Nephron progenitor cell (in vitro differentiated cells): ENCODE measurements at places on chromosomes 13 and 19.

- no peak for DNase-seq
Measured at GRCh38 chr19:9474975-9475374, 23.4 kb downstream of the ZNF560 start.

- DNase-seq, result peak; percentile 90
Measured at GRCh38 chr19:48290771-48291488, 21.0 kb downstream of the ZNF114 start.

GRCh38 chr19:5627395-5627904 is 4.6 kb downstream of the SAFB start:
- peak; percentile 39 for DNase-seq

DNA sequence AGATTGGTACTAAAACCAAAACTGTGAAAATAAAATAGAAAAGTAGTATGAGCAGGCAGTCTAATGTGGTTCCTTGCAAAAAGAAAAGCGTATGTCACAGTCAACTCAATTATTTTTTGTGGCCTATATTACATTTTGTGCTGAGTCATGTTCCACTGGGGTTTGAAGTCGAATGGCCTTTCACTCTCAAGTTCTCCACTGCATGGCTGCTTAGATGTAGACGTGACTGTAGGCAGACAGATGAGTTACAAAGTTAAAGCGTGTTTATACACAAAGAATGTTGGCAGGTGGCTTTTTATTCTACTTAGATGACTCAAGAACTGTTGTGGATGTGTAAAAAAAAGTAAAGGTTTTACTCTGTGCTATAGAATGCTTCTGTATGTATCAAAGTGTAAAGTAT is 133.9 kb downstream of the SLITRK6 start:
- DNase-seq, result no peak

- DNase-seq, result no peak
Measured at GRCh38 chr13:37127691-37128241, 22.3 kb upstream of the CSNK1A1L start.

- no peak for DNase-seq
Measured at GRCh38 chr13:78102121-78102677, 183.6 kb upstream of the EDNRB start.

GRCh38 chr13:59745392-59745788 is 418.3 kb downstream of the DIAPH3 start:
- no peak for DNase-seq

DNA sequence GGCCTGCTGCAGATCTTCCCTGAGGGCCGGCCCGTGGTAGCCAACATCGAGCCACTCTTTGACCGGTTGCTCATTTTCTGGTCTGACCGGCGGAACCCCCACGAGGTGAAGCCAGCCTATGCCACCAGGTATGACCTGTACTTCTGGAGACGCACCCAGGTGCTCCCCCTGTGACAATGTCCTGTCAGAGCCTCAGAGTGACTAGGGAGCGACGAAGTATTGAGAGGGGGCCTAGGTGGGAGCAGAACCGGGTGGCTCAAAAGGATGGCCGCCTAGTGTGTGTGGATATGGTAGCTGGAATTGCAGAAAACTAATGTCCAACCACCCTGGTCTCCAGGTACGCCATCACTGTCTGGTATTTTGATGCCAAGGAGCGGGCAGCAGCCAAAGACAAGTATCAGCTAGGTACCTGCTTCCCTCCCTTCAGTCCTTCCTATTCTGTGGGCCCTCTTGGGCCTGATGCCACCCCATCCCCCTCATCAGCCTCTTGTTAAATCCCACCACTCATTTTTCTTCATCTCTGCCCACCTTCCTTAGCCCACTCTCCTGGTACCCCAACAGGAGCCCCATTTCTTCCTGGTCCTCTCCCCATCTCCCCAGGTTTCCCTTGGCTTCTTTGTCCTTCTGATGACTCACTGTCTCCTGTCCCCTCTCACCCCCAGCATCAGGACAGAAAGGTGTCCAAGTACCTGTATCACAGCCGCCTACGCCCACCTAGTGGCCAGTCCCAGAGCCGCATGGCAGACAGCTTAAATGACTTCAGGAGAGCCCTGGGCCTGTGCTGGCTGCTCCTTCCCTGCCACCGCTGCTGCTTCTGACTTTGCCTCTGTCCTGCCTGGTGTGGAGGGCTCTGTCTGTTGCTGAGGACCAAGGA is 8.4 kb downstream of the EGLN2 start:
- no peak for DNase-seq

DNA sequence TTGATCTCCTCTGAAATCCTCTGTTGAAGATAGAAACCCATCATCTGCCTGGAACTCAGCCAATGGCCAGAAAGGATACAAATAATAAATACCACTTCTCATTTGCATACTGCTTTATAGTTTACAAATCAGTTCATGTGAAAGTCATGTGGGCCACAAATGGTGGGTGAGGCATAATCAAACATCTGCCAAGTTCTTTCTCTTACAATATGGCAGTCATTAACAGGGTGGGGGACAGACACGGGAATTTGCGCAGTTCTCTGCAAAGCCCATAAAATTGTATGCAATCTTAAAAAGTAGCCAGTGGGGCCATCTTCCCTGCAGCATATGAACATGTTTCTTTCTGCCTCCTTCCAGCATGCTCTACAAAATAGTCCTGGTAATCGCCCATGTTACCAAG is 59.6 kb downstream of the NUFIP1 start:
- DNase-seq, result no peak

GRCh38 chr19:52191389-52191788 is 1.5 kb downstream of the PPP2R1A start:
- no peak for DNase-seq

DNA sequence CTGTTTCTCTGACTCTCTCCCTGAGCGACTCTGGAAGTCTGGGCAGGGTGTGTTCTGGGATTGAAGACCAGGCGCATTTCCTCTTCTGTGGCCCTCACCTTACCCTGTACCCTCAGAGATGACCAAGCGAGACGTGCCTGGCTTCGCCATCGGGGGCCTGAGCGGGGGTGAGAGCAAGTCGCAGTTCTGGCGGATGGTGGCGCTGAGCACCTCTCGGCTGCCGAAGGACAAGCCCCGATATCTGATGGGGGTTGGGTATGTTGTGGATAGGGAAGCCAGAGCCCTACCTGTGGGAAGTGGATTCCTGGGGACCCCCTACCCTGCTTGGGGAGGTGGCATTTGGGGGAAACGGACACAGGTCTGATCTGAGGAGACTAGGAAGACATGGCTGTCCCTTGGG is 5.8 kb upstream of the DNM2 start:
- no peak for DNase-seq

GRCh38 chr19:52527956-52528351 is 486 bp downstream of the ZNF808 start:
- peak; percentile 45 for DNase-seq

- peak; percentile 88 for DNase-seq
Measured at GRCh38 chr19:15452111-15453047, 2.6 kb upstream of the WIZ start.

DNA sequence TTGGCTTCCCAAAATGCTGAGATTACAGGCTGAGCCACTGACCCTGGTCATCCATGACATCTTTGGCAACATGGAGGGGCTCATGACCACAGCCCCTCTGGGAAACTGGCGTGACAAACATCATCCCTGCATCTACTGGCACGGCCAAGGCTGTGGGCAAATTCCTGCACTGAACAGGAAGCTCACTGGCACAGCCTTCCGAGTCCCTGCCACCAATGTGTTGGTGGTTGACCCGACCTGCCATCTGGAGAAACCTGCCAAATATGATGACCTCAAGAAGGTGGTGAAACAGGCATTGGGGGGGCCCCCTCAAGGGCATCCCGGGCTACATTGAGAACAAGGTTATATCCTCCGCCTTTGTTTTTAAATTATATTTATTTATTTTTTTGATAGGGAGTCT is 8.9 kb upstream of the ACP5 start:
- no peak for DNase-seq

DNA sequence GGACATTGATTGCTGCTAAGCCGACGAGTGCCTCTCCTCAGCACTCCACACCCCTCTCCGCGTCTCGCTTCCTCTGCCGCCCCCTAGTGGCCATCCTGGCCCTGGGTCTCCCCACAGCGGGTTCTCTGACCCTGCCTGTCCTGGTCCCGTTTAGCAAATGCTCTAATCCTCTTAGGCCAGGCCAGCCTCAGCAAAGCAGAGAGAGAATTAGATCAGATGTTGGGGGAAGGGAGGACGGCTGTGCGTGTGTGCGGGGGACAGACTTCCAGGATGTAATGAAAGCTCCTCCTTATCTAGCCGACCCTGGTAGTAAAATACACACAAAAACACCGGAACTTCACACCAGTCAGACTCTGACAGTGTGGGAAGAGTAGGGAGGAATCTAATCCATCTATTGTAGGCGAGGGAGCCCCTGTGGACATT is 4.5 kb downstream of the TPRX2 start:
- peak; percentile 98 for DNase-seq

GRCh38 chr13:101307181-101307701 is 109.1 kb downstream of the NALCN start:
- no peak for DNase-seq

GRCh38 chr13:106494936-106495335 is 40.5 kb downstream of the EFNB2 start:
- DNase-seq, result no peak

DNA sequence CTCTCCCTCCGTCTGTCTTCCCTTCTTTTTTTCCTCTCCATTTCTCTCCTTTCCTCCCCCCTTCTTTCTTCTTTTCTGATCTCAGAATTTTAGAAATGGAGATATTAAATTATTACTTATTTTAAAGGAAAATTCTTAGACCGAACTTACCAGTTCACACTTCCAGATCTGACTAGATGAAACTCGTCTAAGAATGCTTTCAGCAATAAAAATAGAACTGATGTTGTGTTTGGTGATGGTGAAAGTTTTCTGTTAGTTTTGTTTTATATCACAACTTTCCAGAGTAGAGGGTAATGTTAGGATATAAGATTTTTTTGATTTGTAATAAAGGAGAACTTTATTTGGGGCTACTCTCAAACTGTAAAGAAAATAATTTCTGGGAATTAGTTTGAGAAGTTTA is 29.9 kb downstream of the UCHL3 start:
- no peak for DNase-seq

- no peak for DNase-seq
Measured at GRCh38 chr13:29520671-29521070, 74.8 kb downstream of the SLC7A1 start.

DNA sequence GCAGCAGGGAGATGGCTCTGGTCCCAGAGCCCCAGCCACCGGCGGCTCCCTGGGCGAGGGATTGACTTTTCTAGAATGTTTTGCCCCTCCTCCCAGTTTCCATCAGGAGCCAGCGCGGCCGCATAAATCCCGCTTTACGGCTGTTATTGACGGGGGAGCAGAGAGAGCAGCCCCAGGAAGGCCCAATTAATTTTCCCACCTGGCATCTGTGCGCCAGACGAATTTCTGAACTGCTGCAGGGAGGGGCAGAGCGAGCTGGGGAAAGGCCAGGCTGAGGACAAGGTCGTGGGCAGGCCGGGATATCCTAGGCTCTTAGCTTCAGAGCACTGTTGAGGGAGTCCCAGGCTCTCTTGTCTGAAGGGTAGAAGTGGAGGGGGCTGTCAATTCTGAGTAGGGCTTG is 24.7 kb downstream of the ZNRF4 start:
- DNase-seq, result peak; percentile 36

- DNase-seq, result peak; percentile 53
Measured at GRCh38 chr19:54011507-54012211, 20.2 kb downstream of the CACNG6 start.

- no peak for DNase-seq
Measured at GRCh38 chr13:50529154-50529882, 314.2 kb downstream of the DLEU7 start.

GRCh38 chr19:45086480-45086879 is 6.5 kb upstream of the PPP1R37 start:
- no peak for DNase-seq

DNA sequence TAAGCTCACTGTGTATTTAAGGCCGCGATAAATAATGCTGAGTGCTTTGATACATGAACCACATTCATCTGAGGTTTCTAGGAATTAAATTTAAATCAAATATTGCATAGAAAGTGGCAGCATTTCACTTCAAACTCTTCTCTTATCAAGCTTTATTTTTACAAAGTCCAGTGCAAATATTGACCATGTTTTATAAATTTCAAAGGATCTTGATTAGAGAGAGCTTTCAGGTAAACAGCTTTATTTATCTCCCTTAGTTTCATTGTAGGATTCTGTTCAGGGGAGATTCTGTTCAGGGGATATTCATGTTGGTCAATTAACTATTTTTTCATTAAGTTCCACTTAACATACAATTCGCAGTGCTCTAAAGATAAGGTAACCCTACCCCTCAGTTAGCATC is 249.7 kb upstream of the IRS2 start:
- no peak for DNase-seq

GRCh38 chr13:37906880-37907279 is 37.3 kb upstream of the TRPC4 start:
- no peak for DNase-seq

DNA sequence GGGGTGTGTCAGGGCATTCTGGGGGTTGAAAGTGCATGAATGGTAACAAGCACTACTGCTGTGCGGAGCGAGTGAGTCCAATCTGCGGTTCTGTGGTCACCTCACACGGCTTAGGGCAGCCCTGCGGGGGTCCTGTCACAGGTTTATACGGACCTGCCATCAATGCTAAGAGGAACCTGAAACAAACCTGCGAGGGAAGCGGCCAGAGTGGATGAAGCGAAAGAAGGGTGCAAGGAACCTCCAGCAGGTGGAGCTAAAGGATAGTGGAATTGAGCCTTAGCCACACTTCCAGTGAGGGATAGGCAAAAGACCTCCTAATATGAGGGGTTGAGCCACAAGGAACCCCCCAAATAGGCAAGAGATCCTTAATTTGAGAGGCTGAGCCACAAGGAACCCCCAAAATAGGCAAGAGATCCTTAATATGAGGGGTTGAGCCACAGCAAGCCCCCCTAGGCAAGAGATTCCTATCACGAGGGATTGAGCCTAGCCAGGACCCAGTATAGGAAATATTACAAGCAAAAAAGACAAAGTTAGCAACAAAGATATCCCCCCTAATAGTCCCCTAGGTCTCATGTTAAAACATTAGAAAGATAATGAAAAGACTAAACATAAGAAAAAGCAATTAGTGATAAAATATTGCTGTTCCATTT is 6.3 kb upstream of the ZNF69 start:
- peak; percentile 73 for DNase-seq

- no peak for DNase-seq
Measured at GRCh38 chr13:78061806-78062205, 143.2 kb upstream of the EDNRB start.

- no peak for DNase-seq
Measured at GRCh38 chr13:101996954-101997353, 404.9 kb downstream of the FGF14 start.

GRCh38 chr19:30153326-30154210 is 211.5 kb downstream of the URI1 start:
- no peak for DNase-seq

- DNase-seq, result no peak
Measured at GRCh38 chr13:67763384-67763783, 533.2 kb upstream of the PCDH9 start.

DNA sequence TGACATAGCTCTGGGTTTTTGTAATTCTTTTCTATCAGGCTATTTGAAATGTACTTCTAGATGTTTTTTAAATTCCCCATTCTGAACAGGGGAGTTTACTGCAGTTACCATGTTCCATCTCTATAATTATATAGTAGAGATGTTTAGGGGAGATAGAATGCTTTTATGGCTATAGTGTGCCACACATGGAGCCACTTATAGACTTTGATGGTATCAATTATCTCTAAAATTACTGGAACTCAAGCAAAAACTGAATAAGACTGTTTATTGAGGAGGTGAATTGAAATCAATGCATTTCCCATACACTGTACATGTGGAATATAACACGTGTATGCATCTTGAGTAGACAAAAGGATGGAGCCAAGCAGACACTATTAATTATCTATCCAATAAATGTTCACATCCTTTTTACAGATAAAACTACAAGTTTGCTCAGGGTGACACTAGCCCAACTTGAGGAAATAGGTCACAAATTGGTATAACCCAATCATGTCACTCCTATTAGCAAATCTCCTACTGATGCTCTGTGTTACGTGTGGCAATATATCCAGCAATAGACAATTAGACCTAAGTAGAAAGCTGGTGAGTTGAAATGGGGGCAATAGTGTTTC is 1882.6 kb downstream of the PCDH9 start:
- DNase-seq, result no peak
